Bronchial epithelial cell (primary cell): ENCODE measurements at places on chromosomes 1 and 21.
A peak's percentile ranks its signal among the peaks of the same experiment; 100 is the strongest.

DNA sequence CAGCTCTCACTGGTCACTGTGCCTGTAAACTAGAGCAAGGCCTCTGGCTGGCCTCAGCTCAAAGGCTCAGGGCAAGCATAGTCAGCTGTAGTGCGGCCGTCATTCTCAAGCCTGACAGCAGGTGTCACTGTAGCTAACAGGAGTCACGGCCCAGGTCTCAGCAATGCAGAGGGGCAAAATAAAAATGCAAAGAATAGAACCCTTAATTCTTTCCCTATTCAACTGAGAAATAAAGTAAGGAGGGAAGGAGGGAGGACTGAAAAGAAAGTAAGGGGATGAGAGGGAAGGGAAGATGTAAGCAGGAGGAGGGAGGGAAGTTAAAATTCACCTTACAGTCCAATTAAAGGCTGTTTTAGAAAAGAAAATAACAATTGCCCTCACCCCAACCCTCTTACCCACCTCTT lies 106.1 kb downstream of the KIAA0319L start:
- DNase-seq = peak; percentile 63

- DNase-seq = no peak
Measured at GRCh38 chr1:236123563-236123962, 18.8 kb upstream of the GPR137B start.

- DNase-seq = peak; percentile 100
Measured at GRCh38 chr21:26389971-26390641, 183.0 kb downstream of the CYYR1 start.

DNA sequence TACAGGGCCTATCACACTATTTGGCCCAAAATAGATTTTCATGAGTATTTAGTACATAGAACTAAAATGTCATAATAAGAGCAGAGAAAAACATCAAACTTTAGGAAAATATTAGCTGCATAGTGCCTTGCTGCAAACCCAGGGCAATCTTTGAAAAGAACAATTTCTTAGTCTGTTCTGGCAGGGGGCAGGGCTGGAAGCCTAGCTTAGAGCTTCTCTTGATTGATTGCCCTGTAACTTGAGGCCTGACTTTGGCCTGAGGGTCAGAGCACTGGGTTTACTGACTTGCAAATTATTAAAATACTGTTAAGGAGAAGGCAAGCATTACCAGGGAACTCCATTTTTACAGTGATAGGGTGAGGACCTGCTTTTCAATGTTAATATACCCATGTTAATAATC lies 115.8 kb upstream of the SPAG17 start:
- DNase-seq = no peak

DNA sequence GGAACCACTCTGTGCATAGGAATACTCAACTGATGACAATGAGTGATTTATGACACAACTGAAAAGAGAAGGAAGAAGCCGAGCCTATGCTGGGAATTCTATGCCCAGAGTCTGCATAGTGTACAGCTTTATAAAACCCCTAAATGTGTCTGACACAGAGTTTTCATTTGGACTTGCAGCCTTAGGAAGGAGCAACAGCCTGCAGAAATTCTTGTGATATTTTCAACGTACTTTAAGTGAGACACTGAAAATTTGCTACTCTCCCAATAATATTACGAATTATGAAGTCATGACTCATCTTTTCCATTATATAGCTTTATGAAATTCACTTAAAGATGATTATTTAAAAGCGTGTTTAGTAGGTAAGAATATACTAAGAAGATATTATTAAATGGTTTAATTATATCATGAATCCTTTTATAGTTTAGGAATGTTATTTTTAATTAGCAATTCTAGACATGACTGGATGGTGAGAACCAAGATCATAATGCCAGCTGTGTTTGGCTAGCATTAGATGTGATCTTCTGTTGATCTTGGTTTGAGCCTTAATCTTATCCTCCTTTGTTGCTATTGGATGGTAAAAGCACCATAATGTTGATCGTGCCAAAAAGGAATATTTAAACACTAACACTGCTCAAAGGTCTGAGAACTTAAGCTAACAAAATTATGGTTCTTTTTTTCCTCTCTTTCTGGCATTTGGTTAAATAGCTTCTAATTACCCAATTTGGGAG lies 785.1 kb upstream of the ADGRL4 start:
- no peak for DNase-seq

GRCh38 chr21:26528882-26529281 lies 44.2 kb downstream of the CYYR1 start:
- DNase-seq = peak; percentile 57

- DNase-seq = no peak
Measured at GRCh38 chr1:206521127-206521526, 13.8 kb downstream of the RASSF5 start.

DNA sequence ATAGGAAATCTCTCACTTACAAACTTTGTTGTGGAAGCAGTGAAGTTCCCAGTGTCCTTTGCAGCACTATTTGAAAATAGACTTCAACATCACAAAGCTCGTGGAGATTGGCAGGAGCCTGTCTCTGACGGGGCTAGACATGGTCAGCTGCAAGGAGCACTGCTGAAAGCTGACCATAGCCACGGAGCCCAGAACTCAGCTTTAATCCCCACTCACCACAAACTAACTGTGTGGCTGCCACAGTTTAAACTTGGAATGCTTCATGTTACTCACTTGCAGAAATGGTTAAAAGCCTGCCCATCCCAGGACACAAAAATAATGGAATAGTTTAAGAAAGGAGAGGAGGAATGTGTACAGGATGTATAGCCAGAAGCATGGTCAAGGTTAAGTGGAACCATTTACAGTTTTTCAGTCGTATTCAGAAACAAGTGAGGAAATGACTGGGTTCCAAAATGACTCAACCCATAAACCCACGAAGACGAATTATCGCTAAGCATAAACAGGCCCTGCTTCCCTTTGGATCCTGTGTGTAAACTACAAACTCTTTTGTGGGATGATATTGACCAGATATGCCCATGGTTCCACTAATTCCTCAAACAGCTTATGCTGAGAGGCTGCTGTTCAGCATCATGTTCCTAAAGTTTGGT lies 18.2 kb downstream of the DNALI1 start:
- peak; percentile 40 for DNase-seq

DNA sequence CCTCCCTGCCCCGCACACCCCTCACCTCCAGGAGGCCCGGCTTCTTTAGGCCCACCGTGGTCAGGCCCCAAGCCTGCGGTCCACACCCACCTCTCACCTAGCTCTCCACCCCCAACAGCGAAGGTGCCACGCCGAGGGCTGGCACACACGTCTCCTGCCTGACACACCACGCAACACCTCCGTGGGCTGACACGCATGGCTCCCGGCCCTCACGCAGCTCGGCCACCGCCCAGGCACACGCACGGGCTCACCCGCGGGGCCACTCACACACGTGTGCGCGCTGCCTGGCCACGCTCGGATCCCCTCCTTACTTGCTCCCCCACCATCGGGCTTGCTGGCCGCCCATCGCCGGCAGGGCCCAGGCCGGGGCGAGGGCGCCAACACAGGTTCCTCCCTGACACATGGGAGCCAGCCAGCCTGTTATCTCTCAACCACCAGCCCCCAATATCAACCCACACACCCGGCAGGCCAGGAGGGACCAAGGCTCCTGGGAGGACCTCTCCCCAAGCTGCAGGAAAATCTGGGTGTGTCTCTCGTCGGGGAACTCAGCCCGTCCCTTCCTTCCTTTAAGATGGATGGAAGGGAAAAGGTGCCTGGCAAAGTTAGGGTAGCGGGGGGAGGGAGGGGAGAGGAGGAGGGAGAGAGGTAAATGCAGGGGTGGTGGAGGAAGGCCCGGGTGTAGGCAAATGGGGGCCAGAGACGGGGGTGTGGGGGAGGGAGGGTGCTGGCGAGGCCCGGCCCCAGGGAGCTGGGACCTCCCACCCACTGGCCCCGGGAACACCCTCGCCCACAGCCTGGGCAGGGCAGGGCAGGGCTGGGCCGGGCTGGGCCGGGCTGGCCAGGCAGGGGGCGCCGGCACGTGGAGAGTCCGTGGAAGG lies 546 bp downstream of the ELOVL1 start:
- peak; percentile 61 for DNase-seq

DNA sequence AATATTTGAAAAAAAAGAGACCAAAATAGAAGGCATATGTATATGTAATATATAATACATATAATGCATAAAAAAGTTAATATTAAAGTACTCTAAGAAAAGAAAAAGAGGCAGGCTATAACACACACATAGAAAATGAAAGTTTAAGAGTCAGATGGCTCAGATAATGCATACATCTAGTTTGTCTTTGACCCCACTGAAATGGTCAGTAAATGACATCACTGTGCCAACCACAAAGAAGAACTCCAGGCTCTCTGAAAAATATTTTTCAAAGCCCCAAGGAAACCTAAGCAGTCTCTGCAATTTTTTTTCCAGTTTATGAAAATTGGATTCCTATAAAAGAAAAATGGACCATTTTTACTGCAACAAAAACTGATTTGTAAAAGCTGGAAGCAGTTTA lies 55.4 kb upstream of the SCYL3 start:
- DNase-seq = no peak

GRCh38 chr1:109668123-109668775 lies 392 bp downstream of the GSTM2 start:
- DNase-seq = no peak

DNA sequence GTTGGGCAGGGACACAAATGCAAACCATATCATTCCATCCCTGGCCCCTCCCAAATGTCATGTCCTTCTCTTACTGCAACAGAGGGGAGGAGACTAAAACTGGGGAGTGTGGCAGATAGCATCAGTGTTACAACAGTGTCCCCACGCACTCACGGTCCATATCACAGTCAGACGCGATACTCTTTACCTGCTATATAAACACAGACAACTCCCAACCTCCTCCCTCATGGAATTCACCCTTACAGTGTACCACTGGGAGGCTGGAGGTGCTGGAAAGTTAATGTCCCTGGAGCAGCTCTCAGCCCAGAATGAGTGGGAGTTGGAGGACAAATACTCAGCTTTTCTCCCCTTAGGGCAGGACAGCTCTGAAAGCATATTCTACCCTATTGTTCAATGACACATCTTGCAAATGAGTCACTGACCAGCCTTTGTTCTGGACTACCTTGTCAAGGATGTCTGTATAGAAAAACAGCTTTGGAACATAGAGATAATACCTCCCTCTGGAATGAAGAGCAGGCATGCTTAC lies 445.9 kb downstream of the SETD4 start:
- peak; percentile 95 for DNase-seq

GRCh38 chr1:28159243-28159642 lies 17.2 kb downstream of the PTAFR start:
- DNase-seq = no peak

- DNase-seq = peak; percentile 78
Measured at GRCh38 chr1:229664133-229664689, 38.2 kb downstream of the URB2 start.

DNA sequence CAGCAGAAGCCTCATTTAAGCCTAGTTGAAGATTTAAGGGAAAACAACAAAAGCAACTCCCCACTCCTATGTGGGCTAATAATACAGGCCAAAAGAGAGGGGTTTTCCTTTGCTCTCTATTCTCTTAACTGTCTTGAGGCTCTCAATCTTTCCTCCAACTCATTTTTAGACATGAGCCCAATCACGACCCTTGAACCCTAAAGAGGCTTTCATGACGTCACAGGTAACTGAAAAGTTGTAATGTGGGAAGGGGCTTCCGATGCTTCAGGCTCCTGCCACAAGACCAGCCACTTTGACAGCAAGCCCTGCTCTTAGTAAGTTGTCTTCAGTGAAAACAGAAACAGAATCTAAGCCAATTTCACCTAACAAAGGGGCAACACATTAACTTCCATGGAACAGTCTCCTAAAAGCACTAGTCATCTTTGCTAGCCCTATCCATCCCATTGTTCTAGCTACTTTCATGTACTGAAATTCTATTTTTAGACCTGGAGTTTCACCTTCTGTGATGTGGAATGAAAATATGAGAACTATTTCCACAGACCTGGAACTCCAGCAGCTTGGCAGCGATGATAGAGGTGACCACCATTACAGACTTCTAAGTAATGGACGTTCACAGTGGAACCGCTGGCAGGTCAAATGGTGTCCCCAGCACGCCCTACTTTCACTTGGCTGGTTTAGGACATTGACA lies 36.3 kb downstream of the GPR161 start:
- DNase-seq = no peak

GRCh38 chr1:234917495-234918180 lies 211.0 kb downstream of the TOMM20 start:
- no peak for DNase-seq

DNA sequence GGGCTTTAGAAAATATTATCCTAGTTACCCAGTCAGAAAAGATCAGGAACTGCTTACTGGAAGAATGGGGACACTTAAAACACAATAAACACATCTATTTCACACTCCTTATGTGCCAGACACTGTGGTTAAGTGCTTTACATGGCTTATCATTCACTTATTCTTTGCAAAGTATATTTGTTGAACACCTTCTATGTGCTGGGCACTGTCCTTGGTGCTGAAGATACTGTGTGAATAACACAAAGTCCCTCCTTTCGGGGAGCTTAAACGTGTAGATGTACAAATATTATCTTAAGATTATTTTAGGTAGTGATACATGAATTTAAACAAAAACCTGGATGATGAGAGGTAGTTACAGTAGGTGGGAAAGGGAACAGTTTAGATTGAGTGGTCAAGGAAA lies 169.3 kb downstream of the ST6GALNAC5 start:
- DNase-seq = peak; percentile 46

GRCh38 chr1:22635436-22635835 lies 992 bp upstream of the C1QA start:
- no peak for DNase-seq

DNA sequence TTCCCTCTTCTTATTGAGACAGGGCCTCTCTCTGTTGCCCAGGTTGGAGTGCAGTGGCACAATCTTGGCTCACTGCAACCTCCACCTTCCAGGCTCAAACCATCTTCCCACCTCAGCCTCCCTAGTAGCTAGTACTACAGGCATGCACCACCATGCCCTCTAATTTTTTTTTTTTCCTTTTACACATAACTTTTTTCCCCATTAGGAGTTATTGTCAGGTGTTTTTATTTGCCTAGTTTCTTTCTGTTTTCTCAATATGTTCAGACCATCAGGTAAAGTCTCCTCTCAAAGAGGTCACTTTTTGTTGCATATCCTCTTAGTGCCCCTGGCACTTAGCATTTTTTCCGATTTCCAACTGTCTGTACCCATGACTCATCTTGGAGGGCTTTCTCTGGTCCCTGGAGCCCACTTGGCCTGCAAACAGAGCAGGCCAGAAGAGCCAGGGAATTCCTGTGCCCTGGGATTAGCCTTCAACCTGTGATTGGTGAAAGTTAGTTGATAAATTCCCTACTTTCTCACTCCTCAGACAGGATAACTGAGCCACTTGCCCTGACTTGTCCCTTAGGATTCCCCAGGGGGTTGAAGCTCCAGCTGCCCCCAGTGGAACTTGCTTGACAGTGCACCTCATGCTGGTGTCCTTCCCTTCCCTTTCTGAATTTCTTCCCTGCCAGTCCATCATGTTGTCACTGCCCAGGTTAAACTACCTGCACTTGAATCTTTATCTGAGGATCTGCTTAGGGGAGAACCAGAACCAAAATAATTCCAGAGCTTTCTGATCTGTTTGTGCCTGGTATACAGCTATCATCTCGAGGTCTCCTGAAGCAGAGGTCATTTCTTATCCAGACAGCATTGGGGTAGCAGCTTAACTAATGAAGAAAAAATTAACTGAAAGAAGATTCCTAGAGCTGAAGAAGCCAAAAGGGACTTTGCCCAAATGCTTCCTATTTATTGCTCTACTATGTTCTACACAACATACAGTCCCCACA lies 2.4 kb downstream of the NTPCR start:
- peak; percentile 86 for DNase-seq

- DNase-seq = peak; percentile 68
Measured at GRCh38 chr1:230772457-230773395, 25.5 kb downstream of the CAPN9 start.
